ENCODE measurements at places on chromosomes 4 and X.
A peak's percentile ranks its signal among the peaks of the same experiment; 100 is the strongest.

DNA sequence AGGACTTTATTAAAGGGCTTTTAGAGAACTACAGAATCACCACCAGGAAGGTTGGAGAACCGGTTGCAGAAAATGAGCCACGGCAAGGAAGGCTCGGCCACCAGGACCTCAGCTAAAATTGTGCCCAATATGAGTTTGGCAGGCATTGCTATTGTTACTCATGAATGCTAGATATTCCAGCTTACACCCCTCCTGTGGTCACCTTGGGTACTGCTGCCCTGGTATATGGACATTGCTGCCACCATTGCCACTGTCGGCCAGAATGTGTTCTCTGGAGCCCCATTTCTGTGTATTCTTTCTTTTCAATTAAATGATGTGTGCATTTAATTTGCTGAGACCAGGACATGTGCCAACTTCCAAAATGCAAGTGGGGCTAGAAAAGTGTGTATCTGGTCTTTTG is 626.7 kb upstream of the BOD1L1 start:
- DNase-seq, result peak; percentile 19

DNA sequence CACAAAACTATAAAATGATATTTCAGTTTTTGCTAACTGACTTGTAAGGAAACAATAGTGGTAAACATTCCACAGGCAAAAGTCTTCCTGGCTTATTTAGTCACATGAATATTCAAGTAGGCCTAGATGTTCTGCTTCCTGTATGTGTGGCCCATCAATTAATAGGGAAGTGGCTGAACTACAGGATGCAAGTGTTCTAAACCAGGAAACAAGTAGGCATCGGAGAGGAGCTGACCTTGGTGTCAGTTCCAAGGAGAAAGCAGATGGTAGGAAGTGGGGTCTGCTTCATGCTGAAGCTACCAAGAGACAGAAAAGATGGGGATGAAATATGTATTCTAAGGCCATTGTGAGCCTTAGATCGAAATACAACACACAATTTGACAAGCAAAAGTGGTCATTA is 149.7 kb downstream of the ANTXR2 start:
- DNase-seq, result no peak

DNA sequence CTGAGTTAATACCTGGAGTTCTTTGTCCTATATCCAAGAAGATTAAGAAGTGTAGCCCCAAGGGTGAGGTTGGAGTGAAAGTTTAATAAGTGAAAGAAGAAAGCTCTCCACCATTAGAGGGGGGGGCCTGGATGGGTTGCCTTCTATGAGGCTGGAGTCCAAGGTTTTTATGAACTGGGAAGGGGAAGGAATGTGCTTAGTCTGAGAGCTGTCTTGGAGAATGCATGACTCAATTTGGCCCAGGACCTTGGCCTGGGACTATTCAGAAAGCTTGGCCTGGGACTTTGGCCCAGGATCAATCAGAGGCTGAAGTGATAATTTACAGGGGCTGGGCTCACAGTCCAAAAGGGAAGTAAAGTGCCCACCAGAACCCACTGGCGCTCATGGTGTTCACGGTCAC is 1049.0 kb upstream of the GRIA3 start:
- DNase-seq, result no peak

GRCh38 chr4:157226601-157227000 is 6.1 kb downstream of the GRIA2 start:
- DNase-seq, result no peak

GRCh38 chrX:151004085-151004484 is 20.9 kb downstream of the HMGB3 start:
- DNase-seq, result no peak

DNA sequence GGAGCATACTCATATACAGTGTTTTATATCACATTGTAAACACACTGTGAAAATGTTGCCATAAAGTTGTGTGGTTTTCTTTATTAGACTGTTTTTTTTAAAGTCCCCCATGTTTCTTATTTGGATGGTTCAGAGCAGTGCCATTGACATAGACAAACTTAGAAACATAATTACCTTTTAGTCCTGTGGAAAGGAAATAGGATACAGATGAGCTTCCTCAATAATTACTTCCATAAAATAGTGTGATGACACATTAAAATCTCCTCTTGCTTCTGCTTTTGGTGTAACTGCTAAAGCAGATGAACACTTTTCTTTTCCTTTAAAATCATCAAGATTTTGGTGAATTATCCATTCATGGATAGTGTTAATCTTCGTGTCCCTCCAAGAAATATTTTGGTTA is 52.9 kb upstream of the LIMCH1 start:
- no peak for DNase-seq

- DNase-seq, result no peak
Observed at GRCh38 chr4:1479454-1479853, 73.2 kb upstream of the NKX1-1 start.
